SJSA1 (cell line): ENCODE measurements at places on chromosomes 1 and 21. TPM values are rescaled to one million over a fixed set of nuclear protein-coding genes. Genes with fewer than 3 reads are reported as not detected.

DNA sequence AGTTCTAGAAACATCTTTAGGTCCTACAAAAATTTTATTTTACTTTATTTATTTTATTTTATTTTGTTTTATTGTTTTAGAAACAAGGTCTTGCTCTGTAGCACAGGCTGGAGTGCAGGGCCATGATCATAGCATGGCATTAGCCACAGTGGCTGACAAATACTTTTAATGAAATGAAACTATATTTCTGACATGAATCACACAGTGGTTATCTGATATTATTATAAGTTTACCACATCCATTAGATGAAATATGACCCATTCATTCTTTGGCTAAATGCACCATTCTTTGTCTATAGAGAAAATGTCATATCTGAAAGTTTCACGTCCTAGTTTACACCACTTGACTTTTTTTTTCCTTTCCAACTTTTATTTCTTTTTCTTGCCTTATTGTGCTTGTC is 613.4 kb upstream of the ADAMTS5 start:
- no peaks in the 10 kb centered on the region for H3K36me3 ChIP-seq
- H3K27ac ChIP-seq: no peak overlapping the region
- no peaks in the 10 kb centered on the region for H3K27me3 ChIP-seq
- H3K4me3 ChIP-seq: no peak overlapping the region

ALX3 gene
- total RNA-seq: not detected in 2 replicates

DNA sequence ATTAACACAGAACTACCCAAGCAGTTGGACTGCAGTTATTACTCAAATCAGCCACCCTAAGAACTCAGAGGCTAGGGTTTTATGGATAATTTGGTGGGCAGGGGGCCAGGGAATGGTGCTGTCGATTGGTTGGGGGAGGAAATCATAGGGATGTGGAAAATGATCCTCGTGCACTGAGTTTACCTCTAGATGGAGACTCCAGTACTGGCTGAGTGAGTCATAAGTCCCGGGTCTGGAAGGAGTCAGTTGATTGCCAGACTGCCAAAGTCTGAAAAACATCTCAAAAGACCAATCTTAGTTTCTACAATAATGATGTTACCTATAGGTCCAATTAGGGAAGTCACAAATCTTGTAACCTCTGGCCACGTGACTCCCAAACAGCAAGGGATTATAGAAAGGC is 257.5 kb upstream of the PRMT6 start:
- no peaks in the 10 kb centered on the region for H3K27me3 ChIP-seq
- DNase-seq: no peak
- no peaks in the 10 kb centered on the region for H3K36me3 ChIP-seq
- no peak overlapping the region for H3K27ac ChIP-seq

GRCh38 chr21:41754479-41754891 is 12.4 kb downstream of the RIPK4 start:
- no peak overlapping the region for H3K27ac ChIP-seq
- no peak for DNase-seq
- H3K27me3 ChIP-seq: no peaks in the 10 kb centered on the region
- H3K4me1 ChIP-seq: peaks cover 55% of the 10 kb centered on the region
- H3K4me3 ChIP-seq: no peak overlapping the region

GRCh38 chr1:159177272-159177907 is 6.0 kb downstream of the CADM3 start:
- H3K36me3 ChIP-seq: no peaks in the 10 kb centered on the region
- peaks cover 8% of the 10 kb centered on the region for H3K27me3 ChIP-seq
- no peak overlapping the region for H3K27ac ChIP-seq

- H3K36me3 ChIP-seq: peaks cover 27% of the 10 kb centered on the region
- no peak overlapping the region for H3K4me3 ChIP-seq
- H3K27me3 ChIP-seq: no peaks in the 10 kb centered on the region
- DNase-seq: no peak
- peaks cover 17% of the 10 kb centered on the region for H3K4me1 ChIP-seq
- no peak overlapping the region for H3K27ac ChIP-seq
These were observed 41.1 kb upstream of the KCNQ4 start for GRCh38 chr1:40742363-40743061.

IL19 gene
- not detected in 2 replicates for total RNA-seq
